ENCODE measurements at places on chromosomes 2 and 18. TPM values are rescaled to one million over a fixed set of nuclear protein-coding genes. Genes with fewer than 3 reads are reported as not detected.

COX5B gene
- 254 TPM for total RNA-seq

ASB18 gene
- total RNA-seq = not detected

TMEM182 gene
- total RNA-seq = 4.5 TPM

PLCD4 gene
- total RNA-seq = 0.59 TPM

GAREM1 gene
- total RNA-seq = 5.1 TPM

YES1 gene
- 81.4 TPM for total RNA-seq

FBXO15 gene
- total RNA-seq = 0.37 TPM

CYP26B1 gene
- not detected for total RNA-seq

OTOF gene
- 0.05 TPM for total RNA-seq

C2orf15 gene
- total RNA-seq = 0.18 TPM

CDKL4 gene
- 3.3 TPM for total RNA-seq

TLX2 gene
- total RNA-seq = not detected

EMILIN1 gene
- 394 TPM for total RNA-seq

TAF4B gene
- 1.5 TPM for total RNA-seq

INPP5D gene
- 2.4 TPM for total RNA-seq

HOXD13 gene
- total RNA-seq = 2.4 TPM

LHCGR gene
- total RNA-seq = not detected

OST4 gene
- 797 TPM for total RNA-seq

IL1RL1 gene
- 0.30 TPM for total RNA-seq

SLC19A3 gene
- 0.18 TPM for total RNA-seq

SERPINB3 gene
- total RNA-seq = not detected

TET3 gene
- total RNA-seq = 3.6 TPM

SERPINB11 gene
- not detected for total RNA-seq

IL36B gene
- total RNA-seq = not detected

DSC3 gene
- 29.1 TPM for total RNA-seq

ALK gene
- total RNA-seq = not detected

UGT1A4 gene
- not detected for total RNA-seq

PMAIP1 gene
- 7.1 TPM for total RNA-seq

CEBPZOS gene
- total RNA-seq = 20.0 TPM

CYBRD1 gene
- 144 TPM for total RNA-seq

IL36G gene
- not detected for total RNA-seq

CDH2 gene
- total RNA-seq = 523 TPM

GPR17 gene
- not detected for total RNA-seq

TSHZ1 gene
- total RNA-seq = 3.3 TPM

CCDC138 gene
- total RNA-seq = 4.8 TPM

ZNF396 gene
- 0.65 TPM for total RNA-seq

C2orf78 gene
- total RNA-seq = not detected

CD8B2 gene
- not detected for total RNA-seq

ONECUT2 gene
- 0.05 TPM for total RNA-seq
